ENCODE measurements at places on chromosomes 3 and 15. TPM values are rescaled to one million over a fixed set of nuclear protein-coding genes. Genes with fewer than 3 reads are reported as not detected.

GRCh38 chr3:34254285-34254684 is 455.9 kb downstream of the PDCD6IP start:
- no peak overlapping the region for H3K27ac ChIP-seq
- DNase-seq, result no peak
- H3K4me3 ChIP-seq, result peak overlapping the region; percentile 9
- H3K27me3 ChIP-seq, result no peaks in the 10 kb centered on the region
- no peaks in the 10 kb centered on the region for H3K36me3 ChIP-seq

- no peaks in the 10 kb centered on the region for H3K27me3 ChIP-seq
- DNase-seq, result no peak
- no peaks in the 10 kb centered on the region for H3K36me3 ChIP-seq
- no peak overlapping the region for H3K4me3 ChIP-seq
- no peak overlapping the region for H3K27ac ChIP-seq
- no peaks in the 10 kb centered on the region for H3K4me1 ChIP-seq
Measured at GRCh38 chr3:122102191-122102935, 47.2 kb downstream of the CD86 start.

DNA sequence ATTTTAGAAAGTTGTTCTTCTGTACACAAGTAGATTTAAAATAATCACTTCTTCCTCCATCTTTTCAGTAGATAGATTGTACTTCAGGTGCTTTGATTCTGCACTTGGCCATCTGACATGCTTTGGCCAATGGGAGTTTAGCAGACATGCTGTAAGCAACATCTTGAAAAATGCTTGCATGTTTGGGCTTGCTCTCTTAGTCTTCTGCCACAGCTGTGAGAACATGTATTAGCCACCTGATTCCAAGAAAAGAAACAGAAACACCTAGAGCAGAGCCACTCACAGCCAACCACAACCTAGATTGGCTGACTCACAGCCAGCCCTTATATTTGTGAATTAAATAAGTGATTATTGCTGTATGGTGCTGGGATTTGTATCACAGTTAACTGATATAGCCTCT is 70.2 kb upstream of the GADL1 start:
- H3K4me1 ChIP-seq, result no peaks in the 10 kb centered on the region
- H3K27ac ChIP-seq, result no peak overlapping the region
- no peaks in the 10 kb centered on the region for H3K36me3 ChIP-seq
- no peaks in the 10 kb centered on the region for H3K27me3 ChIP-seq
- H3K4me3 ChIP-seq, result no peak overlapping the region

DNA sequence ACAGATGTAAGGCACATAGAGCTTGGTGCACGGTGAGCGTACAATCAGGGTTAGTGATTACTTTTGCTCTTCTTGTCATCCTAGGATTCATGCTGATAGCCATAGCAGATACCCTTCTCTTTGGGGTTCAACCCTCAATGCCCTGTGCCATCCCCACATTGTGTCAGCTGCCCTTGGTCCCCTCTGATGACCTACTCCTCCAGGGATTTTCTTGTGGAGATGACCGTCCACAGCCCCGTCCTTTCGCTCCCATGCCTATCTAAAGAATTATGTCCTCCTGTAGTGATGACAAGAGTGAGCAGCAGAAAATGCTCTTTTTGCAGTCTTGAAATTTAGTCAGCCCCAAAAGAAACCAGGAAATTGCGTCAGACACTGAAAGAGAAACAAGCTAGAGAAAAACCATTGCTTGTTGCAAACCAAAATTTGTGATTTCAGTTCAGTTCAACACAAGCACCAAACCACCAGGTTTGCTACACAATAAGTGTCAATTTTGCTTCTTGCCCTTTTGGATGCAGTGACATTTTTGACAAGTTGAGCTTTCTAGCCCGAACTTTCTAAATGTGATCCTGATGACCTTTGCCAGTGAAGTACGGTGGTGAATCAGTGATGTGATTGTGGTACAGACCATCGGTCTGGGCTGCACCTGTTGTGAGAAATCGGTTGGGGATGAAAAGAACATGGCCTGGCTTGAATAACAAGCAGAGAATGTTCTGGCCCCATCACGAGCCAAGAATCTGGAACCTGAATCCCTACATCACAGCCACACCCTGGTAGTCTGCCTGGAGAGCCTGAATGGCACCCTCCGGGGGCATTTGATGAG is 41.3 kb downstream of the CMTM7 start:
- peaks cover 4% of the 10 kb centered on the region for H3K4me1 ChIP-seq
- no peak for DNase-seq
- peaks cover 5% of the 10 kb centered on the region for H3K27me3 ChIP-seq
- H3K27ac ChIP-seq, result no peak overlapping the region
- H3K4me3 ChIP-seq, result no peak overlapping the region

- H3K4me3 ChIP-seq, result no peak overlapping the region
- no peaks in the 10 kb centered on the region for H3K27me3 ChIP-seq
- H3K4me1 ChIP-seq, result peaks cover 47% of the 10 kb centered on the region
- DNase-seq, result no peak
Measured at GRCh38 chr3:113105093-113105449, 106.3 kb upstream of the BOC start.

DNA sequence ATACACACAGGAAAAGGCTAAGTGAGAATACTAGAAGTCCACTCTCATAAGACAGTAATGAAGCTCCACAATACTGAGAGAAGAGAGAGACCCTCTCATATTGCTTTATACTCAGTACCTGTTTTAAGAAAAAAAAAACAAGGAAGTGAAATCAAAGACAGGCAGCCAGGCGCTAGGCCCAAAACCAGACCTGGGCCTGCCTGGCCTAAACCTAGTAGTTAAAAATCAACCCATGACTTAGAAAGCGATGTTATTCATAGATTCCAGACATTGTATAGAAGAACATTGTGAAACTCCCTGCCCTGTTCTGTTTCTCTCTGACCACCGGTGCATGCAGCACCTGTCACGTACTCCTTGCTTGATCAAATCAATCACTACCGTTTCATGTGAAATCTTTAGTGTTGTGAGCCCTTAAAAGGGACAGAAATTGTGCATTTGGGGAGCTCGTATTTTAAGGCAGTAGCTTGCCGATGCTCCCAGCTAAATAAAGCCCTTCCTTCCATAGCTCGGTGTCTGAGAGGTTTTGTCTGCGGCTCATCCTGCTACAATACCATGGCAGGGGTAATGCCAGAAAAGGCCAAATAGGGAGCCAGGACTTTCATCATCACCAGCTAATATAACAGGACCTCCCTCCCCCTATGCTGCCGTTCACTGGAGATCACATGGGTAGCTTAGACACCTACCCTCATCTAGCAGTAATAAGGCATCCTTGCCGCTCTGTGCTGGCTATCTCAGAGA is 1294.1 kb downstream of the NSUN3 start:
- no peaks in the 10 kb centered on the region for H3K36me3 ChIP-seq
- no peaks in the 10 kb centered on the region for H3K4me1 ChIP-seq
- no peak overlapping the region for H3K27ac ChIP-seq
- no peak for DNase-seq
- H3K27me3 ChIP-seq, result no peaks in the 10 kb centered on the region

- H3K27ac ChIP-seq, result peak overlapping the region; percentile 18
- H3K4me1 ChIP-seq, result peaks cover 24% of the 10 kb centered on the region
- no peaks in the 10 kb centered on the region for H3K27me3 ChIP-seq
- H3K36me3 ChIP-seq, result peaks cover 6% of the 10 kb centered on the region
- no peak overlapping the region for H3K4me3 ChIP-seq
Measured at GRCh38 chr15:57090496-57090859, 172.0 kb downstream of the TCF12 start.

DNA sequence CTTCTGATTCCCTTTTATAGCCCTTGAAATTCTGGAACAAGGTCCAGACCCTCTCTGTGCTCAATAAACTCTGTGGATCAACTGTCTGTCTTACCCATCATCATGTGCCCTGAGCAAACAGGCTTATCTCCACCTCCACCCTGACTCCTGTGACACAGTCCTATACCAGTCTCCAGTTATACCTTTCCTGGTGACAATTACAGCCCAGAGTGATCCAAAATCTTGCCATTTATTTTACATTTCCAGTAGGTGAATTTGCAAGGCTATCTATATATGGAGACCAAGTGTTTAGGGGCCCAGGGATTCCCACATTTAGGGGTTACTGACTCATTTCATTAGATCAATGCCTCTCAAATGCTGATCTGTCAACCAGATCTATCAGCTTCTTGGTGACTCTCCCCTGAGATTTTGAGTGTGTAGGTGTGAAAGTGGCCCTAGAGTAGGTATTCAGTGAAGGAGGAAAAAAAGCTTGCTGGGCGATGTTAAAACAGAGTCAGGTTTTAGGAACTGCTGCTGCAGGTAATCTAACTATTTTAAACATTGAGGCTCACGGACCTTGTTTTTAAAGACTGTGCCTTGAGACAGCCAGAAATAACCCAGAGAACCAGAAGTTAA is 229.6 kb upstream of the WNT5A start:
- DNase-seq, result no peak
- no peak overlapping the region for H3K4me3 ChIP-seq
- peaks cover 12% of the 10 kb centered on the region for H3K4me1 ChIP-seq
- no peaks in the 10 kb centered on the region for H3K36me3 ChIP-seq

DNA sequence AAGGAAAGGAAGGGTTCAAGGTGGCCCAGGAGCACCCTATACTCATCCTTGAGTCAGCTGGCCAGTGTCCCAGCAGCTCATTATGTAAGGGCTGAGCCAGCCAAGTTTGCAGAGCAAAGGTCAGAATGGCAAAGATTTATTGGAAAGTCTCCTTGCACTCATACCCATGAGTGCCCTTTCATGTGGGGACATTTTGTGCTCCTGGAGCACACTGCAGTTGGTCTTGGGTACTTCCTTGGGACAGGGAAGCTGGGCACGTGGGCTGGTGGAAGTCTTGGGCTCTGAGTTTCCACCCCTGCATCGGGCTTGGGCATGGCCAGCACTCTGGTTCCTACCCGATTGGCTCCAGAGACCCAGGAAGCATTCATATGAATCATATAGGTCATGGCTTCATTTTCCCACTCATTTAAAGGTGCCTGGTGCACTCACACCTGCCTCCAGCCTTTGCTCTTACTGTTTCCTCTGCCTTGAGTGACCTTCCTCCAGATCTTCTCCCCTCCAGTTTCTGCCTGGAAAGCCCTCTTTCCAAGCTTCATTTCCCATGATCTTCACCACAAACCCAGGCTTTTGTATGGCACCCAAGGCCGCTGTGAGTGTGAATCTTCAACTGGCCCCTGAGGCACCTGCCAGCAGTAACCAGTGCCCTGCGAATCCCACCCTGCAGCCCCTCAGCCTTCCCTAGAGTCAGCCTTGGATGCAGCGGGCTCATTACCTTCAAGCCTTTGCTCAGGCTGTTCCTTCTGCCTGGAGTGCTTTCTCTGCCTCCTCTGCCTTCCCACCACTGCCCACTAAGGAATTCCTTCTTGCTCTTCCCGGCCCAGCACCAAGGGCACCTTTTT is 10.5 kb upstream of the PRKCD start:
- no peak overlapping the region for H3K4me3 ChIP-seq
- DNase-seq, result no peak
- peaks cover 3% of the 10 kb centered on the region for H3K27me3 ChIP-seq
- no peak overlapping the region for H3K27ac ChIP-seq
- H3K36me3 ChIP-seq, result no peaks in the 10 kb centered on the region

DNA sequence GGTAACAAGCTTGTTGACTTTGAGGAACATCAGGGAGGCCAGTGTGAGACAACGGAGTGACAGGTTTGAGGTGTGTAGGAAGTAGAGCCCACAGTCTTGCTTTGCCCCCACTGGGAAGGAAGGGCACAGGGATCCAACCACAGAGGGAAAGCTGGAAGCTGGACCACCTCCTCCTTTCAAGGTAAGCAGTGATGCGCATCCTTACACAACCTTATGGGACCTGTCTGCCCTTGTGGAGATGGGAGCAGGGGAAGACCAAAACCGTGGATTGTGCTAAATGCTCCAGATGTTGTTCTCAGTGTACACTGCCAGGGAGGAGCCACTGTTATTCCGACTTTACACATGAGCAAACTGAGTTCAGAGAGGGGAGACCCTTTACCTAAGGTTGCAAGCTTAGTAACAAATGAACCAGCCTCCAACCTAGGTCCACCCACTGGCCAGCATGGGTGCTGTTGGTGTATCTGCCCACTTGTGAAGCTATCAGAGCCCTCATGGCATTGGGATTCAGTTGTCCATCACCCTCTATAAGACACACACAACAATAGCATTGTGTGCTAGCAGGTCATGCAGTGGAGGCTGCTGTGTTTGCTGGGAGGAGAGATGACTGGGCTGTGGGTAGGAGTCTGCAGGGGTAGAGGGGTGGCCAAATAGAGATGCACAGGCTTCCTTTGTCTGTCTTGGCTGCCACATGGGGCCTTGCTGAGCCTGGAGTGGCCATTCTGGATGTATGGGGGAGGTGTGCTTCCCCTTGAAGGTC is 586 bp upstream of the LSMEM2 start:
- H3K36me3 ChIP-seq, result peaks cover 5% of the 10 kb centered on the region
- DNase-seq, result no peak
- H3K4me3 ChIP-seq, result no peak overlapping the region
- H3K27ac ChIP-seq, result no peak overlapping the region

LRRC31 gene
- total RNA-seq, result 1.4 TPM

BOC gene
- total RNA-seq, result 219 TPM

IL16 gene
- not detected for total RNA-seq

All from type B pancreatic cell (in vitro differentiated cells).